Left cardiac atrium (tissue), 4 donors: ENCODE measurements at places on chromosomes 16 and 17.
A peak's percentile ranks its signal among the peaks of the same experiment; 100 is the strongest.

GRCh38 chr17:15180121-15180561, 85.0 kb downstream of the PMP22 start:
- DNase-seq: no peak

DNA sequence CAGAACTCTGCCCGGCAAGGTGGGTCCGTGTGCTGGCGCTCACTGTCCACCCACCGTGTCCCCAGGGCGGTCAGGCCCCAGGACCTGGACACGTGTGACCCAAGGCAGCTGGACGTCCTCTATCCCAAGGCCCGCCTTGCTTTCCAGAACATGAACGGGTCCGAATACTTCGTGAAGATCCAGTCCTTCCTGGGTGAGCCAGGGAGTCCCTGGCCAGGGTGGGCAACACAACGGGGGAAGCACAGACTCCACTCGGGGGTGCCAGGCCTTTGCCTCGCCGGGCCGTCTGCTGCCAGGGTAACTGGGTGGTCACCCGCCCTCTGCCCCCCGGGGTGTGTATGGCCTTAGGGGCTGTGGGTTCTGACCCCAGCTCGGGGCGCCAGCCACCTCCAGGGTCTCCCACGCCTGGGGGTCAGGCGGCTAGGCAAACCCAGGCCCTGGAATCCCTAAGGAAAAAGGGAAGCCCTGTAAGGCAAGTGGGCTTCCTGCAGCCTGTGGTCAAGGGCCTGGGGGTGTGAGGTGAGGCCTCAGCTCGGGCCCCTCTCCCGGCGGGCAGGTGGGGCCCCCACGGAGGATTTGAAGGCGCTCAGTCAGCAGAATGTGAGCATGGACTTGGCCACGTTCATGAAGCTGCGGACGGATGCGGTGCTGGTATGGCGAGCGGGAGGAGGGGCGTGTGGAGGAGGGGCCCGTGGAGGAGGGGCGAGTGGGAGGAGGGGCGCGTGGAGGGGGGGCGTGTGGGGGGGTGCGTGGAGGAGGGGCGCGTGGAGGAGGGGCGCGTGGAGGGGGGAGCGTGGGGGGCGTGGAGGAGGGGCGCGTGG, 6.5 kb downstream of the MSLN start:
- DNase-seq: no peak

- peak; percentile 26 for DNase-seq
Observed at GRCh38 chr16:73231944-73232554, 184.1 kb upstream of the ZFHX3 start.

DNA sequence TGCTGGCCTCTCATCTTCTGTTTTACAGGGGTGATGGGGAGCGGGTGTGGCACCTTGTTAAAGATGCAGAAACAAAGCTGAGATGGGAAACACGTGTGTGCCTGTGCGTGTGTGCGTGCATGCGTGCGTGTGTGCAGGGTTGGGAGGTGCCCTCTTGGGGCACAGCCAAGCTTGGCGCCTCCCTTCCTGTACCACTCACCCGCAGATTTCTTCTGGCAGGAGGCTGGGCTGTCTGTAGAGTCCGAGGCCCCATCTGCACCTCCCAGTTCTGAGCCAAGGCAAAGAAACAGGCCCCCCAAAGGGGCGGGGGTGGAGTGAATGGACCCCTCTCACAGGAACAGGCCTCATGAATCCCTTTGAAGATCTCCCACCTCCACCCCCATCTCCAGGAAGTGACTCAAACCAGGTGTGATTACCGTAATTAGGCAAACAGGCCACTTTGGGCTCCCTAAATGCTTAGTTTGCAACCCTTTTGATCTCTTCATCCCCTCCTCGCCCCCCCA, 20.9 kb downstream of the TNS4 start:
- peak; percentile 68 for DNase-seq

GRCh38 chr17:43216762-43217613, 5.3 kb downstream of the TMEM106A start:
- no peak for DNase-seq
